ENCODE measurements at places on chromosomes 6 and 20. TPM values are rescaled to one million over a fixed set of nuclear protein-coding genes. Genes with fewer than 3 reads are reported as not detected.
A peak's percentile ranks its signal among the peaks of the same experiment; 100 is the strongest.

Gene CEP43
- polyA plus RNA-seq, result 12.7 TPM

DNA sequence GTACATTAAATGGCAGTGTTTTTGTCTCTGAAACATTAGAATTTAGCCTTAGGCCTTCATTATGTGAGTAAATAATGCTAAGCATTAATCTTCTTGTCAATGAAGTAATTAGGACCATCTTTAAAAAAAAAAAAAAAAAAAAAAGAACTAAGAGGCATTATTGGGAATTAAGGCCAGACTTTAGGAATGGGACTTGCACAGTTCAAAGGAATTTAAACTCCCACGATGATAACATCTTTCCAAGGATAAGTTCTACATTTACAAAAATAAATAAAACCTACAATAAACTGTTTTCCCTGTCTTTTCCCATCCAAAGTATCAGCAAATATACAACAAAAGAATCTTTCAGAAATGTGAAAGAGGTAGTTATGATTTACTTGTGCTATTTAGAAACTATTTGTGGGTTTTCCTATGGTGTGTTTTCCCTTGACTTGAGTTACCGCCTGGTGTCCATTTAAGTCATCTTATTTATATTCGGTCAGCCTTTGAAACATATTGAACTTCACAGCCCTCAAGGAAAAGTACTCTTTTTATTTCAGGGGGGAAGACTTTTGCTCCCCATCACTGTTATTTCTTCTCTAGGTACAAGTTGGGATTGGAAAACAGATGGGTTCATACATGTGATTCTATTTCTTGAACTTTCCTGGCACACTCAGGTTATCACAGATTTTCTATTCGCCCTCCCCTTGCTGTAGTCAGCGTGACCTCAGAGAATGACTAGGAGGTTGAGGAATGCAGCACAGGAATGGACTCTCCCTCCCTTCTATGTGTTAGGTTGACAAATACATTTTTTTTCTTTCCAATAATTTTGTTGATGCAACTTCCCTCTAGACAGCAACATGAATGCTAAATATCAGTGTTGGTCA, 13.6 kb downstream of the STMND1 start:
- peak; percentile 77 for DNase-seq

Gene WFDC10B
- polyA plus RNA-seq, result 0.29 TPM

Gene BHLHE23
- not detected for polyA plus RNA-seq

DNA sequence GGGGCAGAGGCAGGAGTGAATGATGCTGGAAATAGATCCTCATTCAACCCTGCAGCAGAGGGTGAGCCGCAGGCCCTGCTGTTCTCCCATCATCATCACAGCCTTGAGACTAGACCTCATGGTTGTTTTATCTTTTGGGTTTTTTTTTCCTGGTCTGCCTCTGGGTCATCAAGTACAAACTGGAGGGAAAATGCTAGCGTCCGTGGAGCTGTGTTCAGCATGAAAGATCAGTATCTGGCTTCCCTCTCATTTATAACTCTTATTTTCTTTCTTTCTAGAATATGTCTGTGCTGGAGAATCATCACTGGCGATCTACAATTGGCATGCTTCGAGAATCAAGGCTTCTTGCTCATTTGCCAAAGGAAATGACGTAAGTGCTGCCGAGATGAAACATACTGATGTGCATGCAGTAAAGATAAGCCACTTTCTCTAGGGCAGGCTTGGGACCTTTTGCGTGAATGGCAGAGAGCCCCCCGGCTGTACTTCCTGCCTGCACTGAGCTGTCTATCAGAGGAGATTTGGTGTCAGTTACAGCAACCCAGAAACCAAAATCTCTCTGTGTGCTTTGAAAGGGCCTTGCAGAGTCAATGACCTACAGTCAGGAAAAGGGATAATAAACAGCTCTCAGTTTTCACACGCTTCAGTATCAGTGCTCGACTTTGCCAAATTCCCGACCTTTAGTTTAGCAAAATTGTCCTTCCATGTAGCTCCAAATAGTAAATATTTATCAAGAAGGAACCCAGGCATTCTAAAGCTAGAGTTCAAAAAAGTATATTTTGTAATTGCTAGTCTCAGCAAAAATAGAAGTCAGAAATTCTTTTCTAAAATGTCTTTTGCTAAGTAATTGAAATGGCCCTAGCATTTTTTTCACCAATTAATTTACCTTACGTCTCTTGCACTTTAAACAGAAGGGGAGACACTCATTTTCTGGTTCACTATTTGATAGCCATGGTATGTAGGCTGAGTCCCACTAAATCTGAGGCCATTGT, 76.3 kb downstream of the MTFR2 start:
- peak; percentile 58 for DNase-seq

GRCh38 chr20:13101706-13102105, 92.9 kb downstream of the SPTLC3 start:
- DNase-seq, result no peak

- DNase-seq, result no peak
Observed at GRCh38 chr20:45918182-45918737, 6.3 kb upstream of the PLTP start.

GRCh38 chr6:82006027-82006738, 241.4 kb downstream of the IBTK start:
- DNase-seq, result no peak

Gene CDSN
- not detected for polyA plus RNA-seq

Gene CTCFL
- polyA plus RNA-seq, result not detected

GRCh38 chr20:50532221-50532620, 22.0 kb downstream of the PTPN1 start:
- no peak for DNase-seq

DNA sequence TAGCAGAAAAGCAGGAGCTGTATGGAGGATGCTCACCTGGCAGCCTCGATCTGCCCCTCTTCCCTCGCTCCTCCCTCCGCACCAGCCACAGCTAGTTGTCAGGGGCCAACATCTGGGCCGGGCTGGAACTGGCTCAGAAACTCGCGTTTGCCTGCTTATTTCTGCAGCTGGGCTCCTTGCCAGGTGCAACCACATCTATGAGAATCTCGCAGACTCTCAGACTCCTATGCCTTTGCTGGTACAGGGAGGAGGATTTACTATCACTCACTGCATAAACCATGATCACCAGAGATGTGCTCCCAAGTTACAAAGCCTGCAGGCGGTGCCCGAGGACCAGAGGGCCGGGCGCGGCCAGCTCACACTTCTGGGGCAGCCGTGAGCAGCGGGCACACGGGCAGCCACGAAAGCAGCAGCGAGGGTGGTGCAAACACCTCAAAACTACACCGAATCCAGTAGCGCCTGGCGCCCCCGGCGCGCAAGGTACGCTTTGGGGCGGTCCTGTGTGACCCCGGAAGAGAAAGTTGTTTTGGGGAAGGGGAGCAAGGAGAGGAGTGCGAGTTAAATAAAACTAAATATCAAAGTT, 577 bp upstream of the LRRC1 start:
- peak; percentile 86 for DNase-seq

GRCh38 chr20:41005361-41005729, 23.3 kb upstream of the TOP1 start:
- DNase-seq, result peak; percentile 94

DNA sequence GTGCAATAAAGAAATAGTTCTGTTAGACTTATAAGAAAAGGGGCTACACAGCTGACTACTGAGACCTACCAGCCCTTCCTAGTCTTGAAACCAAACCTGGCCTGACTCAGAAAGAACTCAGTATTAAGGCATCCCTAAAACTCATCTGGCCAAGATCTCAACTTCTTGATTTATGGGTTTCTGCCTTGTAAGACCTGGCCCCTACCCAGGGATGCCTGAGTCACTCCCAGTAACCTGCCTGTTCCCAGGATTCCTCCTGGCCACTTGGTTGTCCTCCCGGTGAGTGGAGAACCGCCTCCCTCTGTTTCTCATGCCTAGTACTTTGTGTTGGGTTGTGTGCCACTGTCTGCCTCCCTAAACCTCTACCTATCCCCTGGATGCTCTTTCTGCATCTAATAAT, 189.4 kb upstream of the PREP start:
- peak; percentile 63 for DNase-seq

Gene GNRH2
- polyA plus RNA-seq, result not detected

Gene L3MBTL3
- polyA plus RNA-seq, result 23.2 TPM

DNA sequence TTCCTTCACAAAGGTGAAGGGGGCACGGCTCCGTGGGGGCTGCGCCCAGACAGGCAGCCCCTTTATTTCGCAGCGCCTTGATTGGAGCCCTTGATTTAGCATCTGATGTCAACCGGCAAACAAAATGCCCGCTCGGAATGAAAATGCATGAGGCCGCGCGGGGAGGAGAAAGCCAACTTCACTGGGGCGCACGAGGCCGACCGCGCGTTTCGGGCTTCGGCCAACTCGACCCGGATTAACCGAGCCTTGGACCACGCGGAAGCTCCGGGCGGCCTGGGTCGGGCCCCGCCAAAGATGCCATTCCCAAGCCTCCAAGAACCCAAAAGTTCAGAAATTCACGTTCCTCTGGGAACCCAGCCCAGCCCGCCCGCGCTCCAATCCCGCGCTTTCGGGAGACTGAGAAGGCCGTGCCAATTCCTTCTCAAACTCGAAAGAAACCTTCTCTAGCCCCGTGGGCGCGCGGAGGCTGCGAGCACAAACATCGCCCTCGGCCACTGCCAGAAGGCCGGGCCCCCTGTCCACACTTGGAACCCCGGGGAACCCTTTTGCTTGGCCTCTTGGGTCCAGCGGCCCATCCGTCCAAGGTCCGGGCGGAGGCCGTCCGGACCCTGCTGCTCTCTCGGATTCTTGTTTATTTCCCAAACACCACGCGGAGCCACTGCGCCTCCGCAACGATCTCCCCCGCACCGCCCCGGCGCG, 879 bp upstream of the INSM1 start:
- DNase-seq, result no peak

Gene ARMH2
- polyA plus RNA-seq, result not detected

Measured in AG04450 (cell line).